ENCODE measurements at places on chromosomes 5 and 9. TPM values are rescaled to one million over a fixed set of nuclear protein-coding genes. Genes with fewer than 3 reads are reported as not detected.

Gene NRARP
- total RNA-seq: 5.7 TPM

Gene MLANA
- total RNA-seq: 1.7 TPM

Gene CKMT2
- 7.0 TPM for total RNA-seq

Gene SLC22A4
- total RNA-seq: 8.7 TPM

Gene INSL6
- total RNA-seq: not detected

Gene NR2F1
- 126 TPM for total RNA-seq

Gene NTRK2
- 185 TPM for total RNA-seq

Gene NFIB
- 97.5 TPM for total RNA-seq

Gene IRX4
- total RNA-seq: 0.06 TPM

Gene NUTM2F
- not detected for total RNA-seq

Gene BASP1
- total RNA-seq: 113 TPM

Gene FSD1L
- 61.1 TPM for total RNA-seq

Gene ATP6V0E1
- total RNA-seq: 198 TPM

Gene ANGPTL2
- total RNA-seq: 58.5 TPM

Gene PCDHGB7
- 14.3 TPM for total RNA-seq

Gene NSG2
- total RNA-seq: 366 TPM

Gene NDST1
- 39.0 TPM for total RNA-seq

Gene FST
- total RNA-seq: 3.7 TPM

Gene GCNT4
- 1.5 TPM for total RNA-seq

Gene SCGB3A2
- not detected for total RNA-seq

Gene HMMR
- 11.4 TPM for total RNA-seq

Gene SPINK7
- total RNA-seq: not detected

Gene PCDH12
- total RNA-seq: 5.4 TPM

Gene RANBP17
- 43.3 TPM for total RNA-seq

Gene SMIM15
- 40.1 TPM for total RNA-seq

Gene SOX30
- 0.22 TPM for total RNA-seq

Gene FRMD3
- 26.8 TPM for total RNA-seq

Gene SPATA31C1
- total RNA-seq: 0.20 TPM

Gene LCN12
- 4.1 TPM for total RNA-seq

Gene GPR150
- total RNA-seq: 0.06 TPM

Gene IPO11
- 25.5 TPM for total RNA-seq
